ENCODE measurements at places on chromosomes 16 and 17.
A peak's percentile ranks its signal among the peaks of the same experiment; 100 is the strongest.

- no peak for DNase-seq
Observed at GRCh38 chr17:79545251-79546005, 65.4 kb downstream of the RBFOX3 start.

- DNase-seq: peak; percentile 38
Observed at GRCh38 chr16:14193316-14193871, 122.3 kb downstream of the MRTFB start.

DNA sequence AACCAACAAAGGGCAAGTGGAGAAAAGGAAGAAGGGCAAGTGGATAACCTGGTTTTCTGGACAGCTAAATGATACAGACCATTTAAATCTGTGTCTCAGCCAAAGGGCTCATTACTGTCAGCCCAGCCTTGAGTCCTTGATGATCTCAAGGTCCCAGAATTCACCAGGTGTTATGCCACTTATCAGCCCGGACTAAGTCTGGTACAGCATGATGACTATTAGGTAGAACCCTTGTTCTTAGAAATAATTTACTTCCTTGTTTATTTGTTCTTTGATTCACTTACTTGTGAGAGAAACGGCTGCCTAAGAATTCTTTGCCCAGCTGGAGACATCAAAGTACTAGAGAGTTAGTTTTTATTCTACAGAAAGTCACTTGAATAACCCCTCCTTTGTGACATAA, 3.5 kb downstream of the PDILT start:
- no peak for DNase-seq

- DNase-seq: no peak
Observed at GRCh38 chr16:2233872-2234812, 2.1 kb upstream of the DNASE1L2 start.

DNA sequence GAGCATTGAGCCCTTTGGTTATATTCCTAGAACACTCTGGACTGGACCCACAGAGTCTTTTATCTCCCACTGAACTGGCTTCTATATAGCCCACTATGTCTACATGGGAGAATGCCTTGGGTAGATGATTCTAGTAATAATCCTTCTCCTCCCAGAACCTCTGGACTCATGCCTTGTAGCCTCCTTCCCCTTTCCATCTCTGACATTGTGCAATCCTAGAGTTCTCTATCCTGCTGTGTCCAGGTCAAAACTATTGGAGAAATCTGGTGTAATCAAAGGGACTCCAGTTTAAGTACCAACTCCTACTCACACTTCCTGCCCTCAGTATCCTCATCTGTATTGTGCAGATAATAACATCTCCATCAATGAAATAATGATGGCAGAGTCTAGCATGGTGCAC, 9.1 kb downstream of the RCVRN start:
- no peak for DNase-seq

DNA sequence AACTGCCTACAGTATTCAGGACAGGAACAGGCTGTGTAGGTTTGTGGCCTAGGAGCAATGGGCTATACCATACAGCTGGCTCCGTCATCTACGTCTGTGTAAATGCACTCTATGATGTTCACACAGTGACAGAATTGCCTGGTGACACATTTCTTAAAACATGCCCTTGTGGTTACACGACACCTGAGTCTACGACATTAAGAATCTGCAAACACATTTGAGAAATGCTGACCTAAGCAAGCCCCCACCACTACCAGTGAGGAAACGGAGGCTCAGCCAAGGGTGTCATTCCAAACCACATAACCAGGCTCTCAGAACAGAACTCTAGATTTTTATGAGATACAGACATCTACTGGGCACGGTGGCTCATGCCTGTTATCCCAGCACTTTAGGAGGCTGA, 23.5 kb downstream of the USP36 start:
- peak; percentile 88 for DNase-seq

DNA sequence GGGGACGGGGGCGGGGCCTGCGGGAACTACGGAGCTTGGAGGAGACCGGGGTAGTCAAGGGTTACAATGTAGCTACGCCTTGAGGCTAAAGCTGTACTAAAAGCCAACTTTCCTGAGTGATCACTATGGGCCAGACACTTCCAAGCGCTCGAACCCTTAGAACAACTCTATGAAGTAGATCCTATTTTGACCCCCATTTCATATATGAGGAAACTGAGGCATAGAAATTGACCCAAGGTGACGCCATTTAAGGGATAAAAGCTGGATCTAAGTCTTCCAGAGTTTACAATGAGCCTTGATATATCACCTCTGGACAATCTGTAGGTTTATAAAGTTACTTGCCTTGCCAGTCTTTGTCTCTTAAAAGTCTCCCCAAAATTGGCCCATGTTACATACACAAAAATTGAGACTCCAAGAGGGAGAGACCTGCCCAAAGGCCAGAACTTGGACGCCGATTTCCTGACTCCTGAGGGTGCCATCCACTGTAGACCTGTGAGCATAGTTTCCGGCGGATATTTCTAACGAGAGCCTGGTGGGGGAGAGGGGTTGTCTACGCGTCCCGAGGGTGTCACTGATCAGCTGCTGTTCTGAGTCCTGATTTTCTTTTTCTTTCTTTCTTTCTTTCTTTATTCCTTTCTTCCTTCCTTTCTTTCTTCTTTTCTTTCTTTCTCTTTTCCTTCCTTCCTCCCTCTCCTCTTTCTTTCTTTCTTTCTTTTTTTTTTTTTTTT, 555 bp upstream of the NCBP3 start:
- DNase-seq: no peak

DNA sequence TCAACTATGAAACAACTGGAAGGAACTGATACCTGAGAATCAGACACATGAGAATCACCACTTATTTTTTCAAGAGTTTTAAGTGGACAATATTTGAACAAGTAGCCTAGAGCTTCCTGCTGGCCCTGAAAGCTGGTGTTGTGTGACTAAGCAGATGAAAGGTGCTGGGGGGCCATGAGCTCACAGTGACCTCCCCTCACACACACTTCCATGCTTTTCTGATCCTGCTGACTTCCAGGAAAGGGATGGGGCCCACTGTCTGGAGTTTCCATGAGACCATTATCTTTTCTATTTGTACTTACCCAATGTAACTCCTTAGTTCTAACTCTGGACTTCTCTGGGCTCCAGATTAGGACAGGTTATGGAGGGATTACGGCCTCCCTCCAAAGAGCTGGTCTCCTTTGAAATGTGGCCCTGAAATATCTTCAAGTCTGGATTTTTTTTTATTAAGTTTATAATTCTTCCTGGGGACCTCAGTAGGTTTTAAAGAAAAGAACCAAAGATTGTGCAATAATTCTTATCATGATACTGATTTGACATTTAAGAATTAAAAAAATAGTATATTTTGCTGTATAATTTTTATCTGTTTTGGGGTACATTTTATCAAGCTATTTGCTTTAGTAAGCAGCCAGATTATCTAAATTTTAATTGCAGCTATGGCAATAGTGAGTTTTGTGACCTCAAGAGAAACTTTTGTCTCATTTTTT, 4.9 kb downstream of the CAPNS2 start:
- no peak for DNase-seq

DNA sequence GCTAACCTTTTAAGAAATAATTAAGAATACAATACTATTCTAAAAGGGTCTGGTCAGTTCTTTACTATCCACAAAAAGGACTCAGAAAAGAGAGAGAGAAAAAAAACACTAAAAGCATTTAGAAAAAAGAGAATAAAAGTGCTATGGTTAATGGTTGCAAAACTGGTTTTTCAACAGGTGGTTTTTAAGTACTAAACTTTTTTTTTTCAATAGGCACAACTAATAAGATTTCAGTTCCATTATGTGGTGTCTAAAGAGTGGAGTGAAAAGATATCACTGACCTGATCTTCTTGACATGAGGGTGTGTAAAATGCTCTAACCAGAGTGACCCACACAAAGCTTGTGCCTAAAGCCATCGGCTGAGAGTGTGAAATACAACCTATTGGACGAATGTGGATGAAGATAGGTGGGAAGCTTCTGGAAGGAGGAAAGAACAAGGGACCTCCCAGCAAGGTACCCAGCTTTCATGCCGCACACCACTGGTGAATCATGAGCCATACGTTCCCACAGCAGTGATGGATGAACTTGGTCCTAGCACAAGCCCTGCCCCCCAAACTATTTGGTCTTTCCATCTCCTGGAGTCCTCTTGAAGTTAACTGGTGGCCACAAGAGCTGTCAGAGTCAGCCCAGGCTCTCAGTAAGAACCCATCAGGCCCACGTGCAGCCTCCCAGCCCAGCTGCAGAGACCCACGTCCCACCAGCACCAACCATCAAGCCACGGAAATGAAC, 103.0 kb downstream of the ZFHX3 start:
- DNase-seq: no peak

DNA sequence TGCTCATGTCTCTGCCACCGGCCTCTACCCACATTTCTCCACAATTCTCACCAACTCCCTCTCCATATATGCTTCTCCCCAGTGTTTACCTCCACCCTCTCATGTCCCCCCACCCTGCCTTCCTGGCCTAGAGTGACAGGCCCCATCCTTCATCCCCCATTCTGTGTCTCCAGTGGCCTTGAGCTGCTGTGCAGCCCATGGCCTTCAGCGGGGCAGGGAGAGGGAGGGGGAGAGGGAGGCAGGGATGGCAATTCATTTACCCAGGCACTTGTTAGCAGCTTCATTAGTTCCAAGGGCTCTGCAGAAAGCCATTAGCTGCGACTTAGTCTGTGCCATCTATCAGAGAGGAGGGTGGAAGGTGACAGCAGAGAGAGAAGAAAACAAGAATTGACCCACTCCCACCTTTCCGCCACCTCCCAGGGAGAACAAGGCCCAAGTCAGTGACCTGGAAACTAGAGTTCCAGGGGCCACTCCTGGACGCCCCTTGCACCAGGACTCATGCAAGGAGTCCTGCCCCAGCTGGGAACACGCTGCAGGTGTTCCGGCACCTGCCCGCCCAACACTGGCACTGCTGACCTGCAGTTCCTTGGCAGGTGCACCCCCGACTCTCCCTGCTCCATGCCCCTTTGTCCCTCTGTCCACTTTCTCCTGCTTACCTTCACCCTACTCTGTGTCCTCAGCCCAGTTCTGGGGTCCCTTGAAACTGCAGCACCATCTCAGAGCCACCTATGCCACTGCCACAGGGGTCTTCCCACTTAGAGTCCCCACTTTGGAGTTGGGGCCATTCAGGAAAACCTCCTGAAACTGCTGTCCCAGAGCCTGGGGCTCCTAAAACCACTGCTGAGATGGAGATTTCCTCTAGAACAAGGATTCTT, 23.5 kb upstream of the PYY start:
- no peak for DNase-seq

- no peak for DNase-seq
Observed at GRCh38 chr16:88296437-88297177, 86.2 kb upstream of the ZNF469 start.

DNA sequence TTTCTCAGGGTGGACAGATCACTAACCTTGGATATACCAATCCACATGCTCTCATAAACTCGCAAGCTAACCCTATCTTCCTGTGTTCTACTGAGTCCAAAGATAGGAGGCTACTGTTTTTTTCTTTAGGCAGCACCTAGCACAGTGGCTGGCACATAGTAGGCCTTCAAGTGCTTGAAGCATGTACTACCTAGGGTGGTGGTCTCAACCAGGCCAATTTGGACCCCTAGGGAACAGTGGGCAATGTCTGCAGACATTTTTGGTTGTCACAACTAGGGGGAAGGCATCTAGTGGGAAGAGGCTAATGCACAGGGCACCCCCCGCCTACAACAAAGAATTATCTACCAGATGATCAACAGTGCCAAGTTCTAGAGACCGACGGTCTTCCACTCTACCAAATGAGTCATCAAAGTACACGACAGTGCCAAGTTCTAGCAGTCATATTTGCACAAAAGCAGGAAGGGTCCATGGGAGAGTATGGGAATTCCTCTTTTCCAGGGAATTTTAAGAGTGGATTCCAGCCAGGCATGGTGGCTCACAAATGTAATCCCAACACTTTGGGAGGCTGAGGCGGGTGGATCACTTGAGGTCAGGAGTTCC, 390.3 kb downstream of the SLC39A11 start:
- no peak for DNase-seq

DNA sequence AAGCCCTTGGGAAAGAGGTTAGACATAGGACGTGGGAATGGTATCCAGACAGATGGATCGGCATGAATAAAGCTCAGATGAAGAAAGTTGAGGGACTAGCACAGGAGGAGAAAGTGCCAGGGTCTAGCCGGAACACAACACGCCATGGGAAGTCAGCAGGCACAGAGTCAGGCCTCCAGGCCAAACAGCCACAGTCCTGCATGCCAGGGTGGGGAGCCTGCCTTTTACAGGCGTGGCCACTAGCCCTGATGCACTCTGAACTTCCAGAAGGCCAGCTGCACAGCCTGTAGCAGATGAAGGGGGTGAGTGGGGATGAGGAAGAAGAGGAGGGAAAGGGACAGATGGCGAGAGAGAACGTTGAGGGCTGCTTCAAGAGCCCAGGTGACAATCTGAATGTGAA, 5.2 kb downstream of the B9D1 start:
- DNase-seq: no peak

DNA sequence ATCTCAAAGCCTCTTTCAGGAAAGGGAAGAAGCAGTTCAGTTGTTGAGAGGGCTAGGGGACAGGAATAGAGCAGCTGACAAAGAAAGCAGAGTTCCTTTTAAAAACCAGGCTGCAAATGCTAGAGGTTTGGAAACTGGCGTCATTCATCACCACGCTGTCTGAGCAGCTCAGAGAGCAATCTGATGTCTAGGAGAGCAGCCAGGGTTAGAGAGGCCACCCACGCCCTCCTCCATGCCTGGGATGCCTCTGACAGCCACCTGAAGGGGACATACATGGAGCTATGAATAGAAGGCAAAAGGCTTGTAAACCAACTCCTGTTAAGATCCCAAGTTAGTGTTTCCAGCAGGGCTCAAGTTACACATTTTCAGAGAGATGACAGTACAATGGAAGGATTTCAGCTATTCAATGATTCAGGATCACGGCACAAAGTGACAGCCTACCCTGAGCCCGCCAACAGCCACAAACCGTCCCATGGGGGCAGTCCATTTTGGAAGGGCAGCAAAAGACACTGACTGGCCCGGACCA, 12.4 kb downstream of the RAB5C start:
- DNase-seq: no peak

GRCh38 chr16:88284626-88285513, 97.9 kb upstream of the ZNF469 start:
- no peak for DNase-seq

GRCh38 chr17:31581491-31581890, 190.0 kb downstream of the RAB11FIP4 start:
- DNase-seq: no peak

GRCh38 chr16:29825145-29826044, 5.1 kb downstream of the MVP start:
- DNase-seq: peak; percentile 49

DNA sequence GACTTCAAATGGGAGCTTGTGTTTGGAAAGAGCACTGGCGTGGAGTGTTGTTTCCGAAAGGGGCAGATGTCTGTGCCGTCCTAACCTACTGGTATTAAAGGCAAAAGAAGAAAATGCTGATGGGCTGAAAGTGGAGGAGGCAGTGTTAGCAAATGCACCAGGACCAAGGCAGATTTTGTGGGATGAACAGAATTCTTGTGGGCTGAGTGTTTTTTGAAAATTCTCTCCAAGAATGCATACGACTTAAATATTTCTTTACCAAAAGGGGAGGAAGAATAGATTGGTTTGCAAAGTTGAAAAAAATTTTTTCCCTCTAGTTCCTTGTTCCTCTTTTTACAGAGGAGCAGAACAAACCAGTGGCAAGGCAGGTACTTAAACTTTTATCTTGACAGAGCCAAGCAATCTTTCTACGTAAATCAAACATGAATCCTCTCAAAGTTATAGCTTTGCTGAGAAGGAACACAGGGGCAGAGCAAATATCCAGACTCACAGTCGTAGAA, 16.8 kb downstream of the MARCHF10 start:
- DNase-seq: no peak

Data from activated CD4-positive, alpha-beta memory T cell treated with anti-CD3 and anti-CD28 coated beads, Interleukin-2, amount 10 ng/mL, durations not matched to agents 7 days and 5 days (primary cell).